Activated naive CD4-positive, alpha-beta T cell (primary cell): ENCODE measurements at places on chromosomes 7 and 10.

DNA sequence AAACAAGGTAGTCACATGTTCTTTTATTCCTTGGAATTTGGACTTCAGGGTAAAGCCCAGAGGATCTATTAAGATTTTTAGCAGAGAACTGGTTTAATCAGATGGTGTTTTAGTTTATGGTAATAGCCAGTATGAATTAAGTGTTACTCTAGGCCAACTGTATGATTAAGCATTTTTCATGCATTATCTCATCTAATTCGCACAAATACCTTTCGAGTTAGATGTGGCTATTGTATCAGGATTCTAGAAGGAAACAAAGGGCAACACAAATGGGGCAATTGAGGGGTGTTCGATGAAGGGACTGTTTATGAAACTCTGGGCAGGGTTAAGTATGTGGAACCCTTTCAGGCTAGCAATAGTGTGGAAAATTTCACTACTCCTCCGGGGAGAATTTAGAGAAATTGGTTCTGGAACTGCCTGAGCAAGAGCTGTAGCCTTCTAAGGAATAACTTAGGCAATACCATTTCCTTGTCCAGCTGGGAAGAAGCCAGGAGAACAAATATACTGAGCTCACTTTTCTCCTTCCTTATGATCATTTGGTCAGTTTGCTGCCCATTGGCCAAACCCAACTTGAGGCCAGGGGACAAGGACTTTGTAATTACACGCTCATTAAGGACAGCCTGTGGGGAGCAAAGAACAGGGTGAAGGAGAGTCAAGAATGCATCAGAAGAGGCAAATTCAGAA, 319.0 kb upstream of the FZD1 start:
- DNase-seq, result no peak

DNA sequence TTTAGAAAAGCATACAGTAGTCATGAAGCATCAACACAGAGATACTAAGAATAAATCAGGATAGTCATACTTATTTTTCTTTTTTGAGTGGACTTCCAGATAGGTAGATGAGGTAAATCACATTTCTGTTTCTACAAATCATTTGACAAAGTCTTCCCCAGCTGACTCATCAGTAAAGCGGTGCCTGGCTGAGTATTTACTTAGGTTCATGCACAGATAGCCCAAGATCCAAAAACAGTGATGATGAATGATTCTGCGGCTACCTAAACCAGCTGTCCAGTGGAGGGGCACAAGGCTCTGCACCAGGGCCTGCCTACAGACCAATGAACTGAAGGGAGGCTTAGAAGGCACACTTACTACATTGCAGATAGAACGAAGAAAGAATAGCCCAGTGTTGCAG, 113.1 kb downstream of the PARP12 start:
- no peak for DNase-seq

DNA sequence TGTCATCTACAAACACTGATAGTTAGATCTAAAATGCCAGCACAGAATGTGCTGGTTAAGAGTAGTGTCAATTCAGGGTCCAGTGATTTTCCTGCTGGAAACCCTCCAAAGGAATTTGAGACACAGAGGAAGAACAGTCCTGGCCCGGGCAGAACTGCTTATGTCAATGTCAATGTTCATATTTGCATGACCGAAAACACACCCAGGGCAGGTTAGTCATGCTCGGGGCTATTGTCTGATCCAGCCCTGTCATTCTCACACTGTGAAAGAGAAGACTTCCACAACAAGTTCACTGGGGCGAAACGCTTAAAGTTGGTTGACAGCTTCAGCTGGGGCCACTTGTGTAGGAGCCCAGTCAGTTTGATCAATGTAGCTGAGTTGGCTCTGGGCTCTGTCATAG, 139.3 kb downstream of the C1GALT1 start:
- DNase-seq, result no peak

- no peak for DNase-seq
Observed at GRCh38 chr10:99339077-99339476, 9.9 kb downstream of the CNNM1 start.

DNA sequence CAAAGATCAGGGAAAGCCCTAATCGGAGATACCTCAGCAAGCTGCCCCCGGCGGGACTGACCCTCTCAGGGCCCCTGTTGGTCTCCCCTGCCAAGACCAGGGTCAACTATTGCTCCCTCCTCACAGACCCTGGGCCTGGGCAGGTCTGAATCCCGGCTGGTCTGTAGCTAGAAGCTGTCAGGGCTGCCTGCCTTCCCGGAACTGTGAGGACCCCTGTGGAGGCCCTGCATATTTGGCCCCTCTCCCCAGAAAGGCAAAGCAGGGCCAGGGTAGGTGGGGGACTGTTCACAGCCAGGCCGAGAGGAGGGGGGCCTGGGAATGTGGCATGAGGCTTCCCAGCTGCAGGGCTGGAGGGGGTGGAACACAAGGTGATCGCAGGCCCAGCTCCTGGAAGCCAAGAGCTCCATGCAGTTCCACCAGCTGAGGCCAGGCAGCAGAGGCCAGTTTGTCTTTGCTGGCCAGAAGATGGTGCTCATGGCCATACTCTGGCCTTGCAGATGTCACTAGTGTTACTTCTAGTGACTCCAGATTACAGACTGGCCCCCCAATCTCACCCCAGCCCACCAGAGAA, 24.1 kb downstream of the TBATA start:
- DNase-seq, result no peak

DNA sequence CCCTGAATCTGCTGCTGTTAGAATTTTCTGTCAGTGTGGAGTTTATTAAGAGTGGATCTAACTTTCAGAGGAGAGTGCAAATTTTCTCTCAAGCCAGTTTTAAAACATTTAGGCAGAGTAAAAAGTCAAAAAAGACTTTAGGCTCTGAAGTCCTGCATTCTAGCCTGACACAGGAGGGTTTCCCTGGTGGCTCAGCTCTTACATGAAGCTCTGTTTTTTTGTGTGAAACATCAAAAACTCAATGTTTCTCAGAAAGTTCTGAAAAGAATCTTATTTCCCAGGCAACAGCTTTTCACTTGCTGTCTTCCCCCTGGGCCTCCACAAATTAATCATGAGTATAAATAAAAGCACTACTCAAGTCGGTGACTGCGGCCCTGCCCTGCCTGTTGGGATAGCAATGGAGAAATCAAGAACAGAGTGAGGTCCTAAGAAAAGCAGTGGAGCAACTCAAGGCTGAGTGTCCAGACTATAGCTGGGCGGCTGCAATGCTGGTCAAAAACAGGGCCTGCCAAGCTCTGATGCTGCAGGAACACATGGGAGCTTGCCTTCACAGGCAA, 22.3 kb upstream of the WDR11 start:
- DNase-seq, result no peak

DNA sequence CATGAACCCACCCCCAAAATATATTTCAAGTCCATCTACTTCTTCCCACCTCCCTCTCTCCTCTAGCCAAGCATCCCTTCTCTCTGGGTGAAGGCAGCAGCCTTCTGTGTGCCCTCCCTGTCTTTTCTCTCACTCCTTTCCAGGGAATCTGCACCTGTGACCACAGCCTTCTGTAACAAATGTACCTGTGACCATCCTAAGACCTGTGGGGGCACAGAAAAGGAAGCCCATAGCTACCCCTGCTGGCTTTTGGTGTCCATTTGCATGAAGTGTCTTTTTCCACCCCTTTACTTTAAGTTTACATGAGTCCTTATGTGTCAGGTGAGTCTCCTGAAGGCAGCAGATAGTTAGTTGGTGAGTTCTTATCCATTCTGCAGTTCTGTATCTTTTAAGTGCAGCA, 2.0 kb upstream of the TBXAS1 start:
- DNase-seq, result no peak

DNA sequence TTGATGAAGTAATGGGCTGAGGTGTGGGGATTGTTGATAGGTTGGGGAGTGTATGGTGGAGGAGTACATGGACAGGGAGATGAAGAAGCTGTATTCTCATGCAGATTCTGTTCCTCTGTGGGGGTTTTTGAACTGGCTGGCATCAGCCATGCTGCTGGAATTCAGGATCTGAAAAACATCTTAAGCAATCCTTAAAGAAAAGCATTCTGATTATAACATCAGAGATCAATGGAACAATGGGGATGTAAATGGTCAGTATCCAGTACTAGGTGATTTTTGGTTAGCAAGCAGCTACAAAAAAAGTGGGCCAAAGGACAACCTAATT, 247.5 kb upstream of the GALNT17 start:
- DNase-seq, result no peak

- no peak for DNase-seq
Observed at GRCh38 chr10:103643381-103643780, 149.9 kb downstream of the NEURL1 start.
